ENCODE measurements at places on chromosomes 1 and 21.

GRCh38 chr1:101178688-101179491 lies 57.9 kb upstream of the S1PR1 start:
- DNase-seq, result no peak

- DNase-seq, result no peak
Observed at GRCh38 chr1:235320521-235321179, 7.3 kb downstream of the ARID4B start.

DNA sequence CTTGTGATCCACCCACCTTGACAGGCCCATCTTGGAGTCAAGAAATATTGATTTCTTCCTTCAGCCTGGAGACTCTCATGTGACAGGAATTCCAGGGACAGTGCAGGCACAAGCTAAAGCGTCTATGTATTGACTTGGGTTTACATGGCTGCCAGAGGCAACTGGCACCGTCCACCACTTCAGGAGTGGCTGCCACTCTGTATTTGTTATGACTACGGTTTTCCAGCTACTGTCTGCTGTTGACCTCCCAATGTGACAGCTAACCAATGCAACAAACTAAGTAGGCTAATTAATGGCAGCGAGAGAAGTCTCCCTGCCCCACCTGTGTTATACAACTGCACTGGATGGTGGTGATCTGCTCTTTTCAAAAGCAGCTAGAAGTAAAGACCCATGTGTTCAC lies 56.9 kb downstream of the CD58 start:
- no peak for DNase-seq

GRCh38 chr1:15788624-15789301 lies 18.7 kb downstream of the UQCRHL start:
- DNase-seq, result no peak

GRCh38 chr1:95431235-95431634 lies 197.2 kb downstream of the RWDD3 start:
- DNase-seq, result no peak
